ENCODE measurements at places on chromosomes 7 and 10.

DNA sequence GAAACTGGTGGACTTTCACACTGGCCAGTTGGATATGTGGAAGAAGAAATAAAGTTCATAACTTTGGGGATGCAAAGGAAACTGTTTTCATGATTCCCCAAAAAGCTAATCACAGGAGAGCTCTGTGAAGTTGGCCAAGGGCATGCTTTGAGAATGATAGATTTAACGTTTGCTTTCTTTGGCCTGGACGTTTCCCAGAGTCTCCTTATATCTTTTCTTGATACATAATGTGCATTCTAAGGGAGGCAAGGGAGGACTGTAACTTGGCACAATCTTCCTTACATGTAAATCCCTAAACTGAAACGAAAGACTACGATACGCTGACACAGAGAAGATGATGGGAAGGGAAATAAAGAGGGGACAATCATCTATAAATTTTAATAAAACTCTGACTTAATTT is 176.5 kb upstream of the INHBA start:
- no peak for DNase-seq

DNA sequence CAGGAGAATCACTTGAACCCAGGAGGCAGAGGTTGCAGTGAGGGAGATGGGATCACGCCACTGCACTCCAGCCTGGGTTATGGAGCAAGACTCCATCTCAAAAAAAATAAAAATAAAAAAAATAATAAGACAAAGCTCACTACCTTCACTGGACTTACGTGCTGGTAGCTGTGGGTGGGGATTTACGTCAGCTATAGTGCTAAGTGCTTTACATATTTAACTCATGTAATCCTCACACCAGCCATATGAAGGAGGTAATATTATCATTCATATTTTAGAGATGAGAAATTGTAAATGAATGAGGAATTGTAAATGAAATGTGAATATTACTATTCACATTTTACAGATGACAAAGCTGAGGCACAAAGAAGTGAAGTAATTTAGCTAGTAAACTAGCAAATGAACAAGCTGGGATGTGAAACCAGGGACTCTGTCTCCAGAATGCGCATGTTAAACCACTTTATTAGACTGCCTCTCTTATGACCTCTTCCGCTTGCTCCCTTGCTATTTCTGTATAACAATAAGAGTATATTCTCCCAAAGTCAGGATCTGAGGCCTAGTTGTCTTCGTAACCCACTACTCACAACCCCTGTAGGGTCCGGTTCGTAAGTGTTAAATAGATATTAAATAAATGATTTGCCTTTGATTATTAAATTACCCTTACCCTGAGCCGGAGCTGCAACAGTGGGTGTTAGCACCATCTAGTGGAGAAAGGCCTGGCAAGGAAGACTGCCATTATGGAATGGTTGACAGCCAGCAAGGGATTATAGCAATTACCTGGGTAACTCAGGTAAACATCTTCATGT is 70.2 kb downstream of the HTR7 start:
- peak; percentile 4 for DNase-seq

DNA sequence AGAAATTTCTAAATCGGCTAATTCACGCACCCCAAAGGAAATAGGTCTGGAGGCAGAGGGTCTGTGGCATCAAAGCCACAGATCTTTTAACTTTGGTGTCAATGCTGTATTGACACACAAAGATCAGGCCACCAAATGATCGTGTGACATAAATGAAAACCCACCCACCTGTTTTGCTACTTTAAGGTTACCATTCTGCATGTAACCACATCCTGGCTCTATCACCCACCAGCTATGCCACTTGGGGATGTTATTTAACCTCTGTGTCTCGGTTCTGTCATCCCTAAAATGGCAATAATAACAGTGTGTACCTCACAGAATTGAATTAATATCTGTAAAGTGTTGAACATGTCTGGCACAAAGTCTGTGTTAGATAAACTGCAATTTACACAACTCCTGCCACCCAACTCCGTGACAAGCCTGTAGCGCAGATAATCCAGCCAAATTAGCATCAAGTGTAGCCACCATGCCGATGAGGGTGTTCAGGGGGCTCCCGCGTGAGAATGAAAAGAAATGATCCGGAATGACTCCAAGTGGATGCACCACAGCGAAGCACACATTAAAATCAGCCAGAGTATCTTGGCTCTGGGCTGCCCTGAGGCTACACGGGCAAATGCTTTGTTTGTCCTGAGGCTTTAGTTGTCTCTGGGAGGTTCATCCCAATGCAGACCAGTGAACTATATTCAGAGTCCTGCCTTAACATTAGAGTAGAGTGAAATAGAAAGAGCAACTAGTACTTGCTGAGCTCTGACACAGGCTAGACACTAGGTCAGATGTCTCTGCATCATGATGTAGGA is 158.4 kb upstream of the NEBL start:
- DNase-seq: no peak

GRCh38 chr10:42609872-42610271 is 28.5 kb downstream of the ZNF33B start:
- DNase-seq: no peak

GRCh38 chr10:10846504-10846900 is 171.2 kb upstream of the CELF2 start:
- no peak for DNase-seq

DNA sequence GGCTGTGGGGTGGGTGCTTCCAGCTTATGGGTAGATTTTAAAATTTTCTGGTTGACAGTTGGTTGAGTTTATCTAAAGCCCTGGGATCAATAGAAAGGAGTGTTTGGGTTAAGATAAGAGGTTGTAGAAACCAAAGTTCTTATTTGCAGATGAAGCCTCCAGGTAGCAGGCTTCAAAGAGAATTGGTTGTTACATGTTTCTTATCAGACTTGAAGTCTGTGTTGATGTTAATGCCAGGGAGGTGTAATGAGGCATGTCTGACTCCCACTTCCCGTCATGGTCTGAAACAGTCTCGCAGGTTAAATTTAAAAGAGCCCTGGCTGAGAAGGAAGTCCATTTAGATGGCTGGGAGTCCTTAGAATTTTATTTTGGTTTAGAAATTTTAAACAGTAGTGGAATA is 165.2 kb upstream of the TMEM72 start:
- no peak for DNase-seq

- DNase-seq: no peak
These were observed 54.6 kb upstream of the FAM3C start for GRCh38 chr7:121450631-121451198.

- DNase-seq: no peak
These were observed 20.2 kb downstream of the OGDH start for GRCh38 chr7:44626620-44627019.

DNA sequence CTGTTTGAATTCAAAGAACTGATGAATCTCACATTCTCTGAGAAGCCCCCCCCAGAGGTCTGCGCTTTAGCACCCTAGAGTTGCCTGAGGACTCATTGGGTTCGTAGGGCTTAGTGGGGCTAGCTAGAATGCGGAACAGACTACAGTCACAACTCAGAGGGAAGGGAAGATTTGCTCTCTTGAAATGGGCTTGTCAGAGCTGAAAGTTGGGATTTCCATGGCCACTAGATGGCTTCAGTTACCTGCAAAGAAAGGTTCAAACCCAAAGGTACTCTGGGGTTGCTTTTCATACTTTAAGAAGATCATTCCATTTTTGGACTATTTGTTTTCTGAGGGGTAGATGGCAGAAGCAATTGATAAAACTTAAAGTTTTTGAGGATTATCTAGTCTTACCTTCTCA is 205.0 kb downstream of the BBS9 start:
- DNase-seq: no peak

- no peak for DNase-seq
These were observed 5.4 kb downstream of the PPIA start for GRCh38 chr7:44801890-44802289.

DNA sequence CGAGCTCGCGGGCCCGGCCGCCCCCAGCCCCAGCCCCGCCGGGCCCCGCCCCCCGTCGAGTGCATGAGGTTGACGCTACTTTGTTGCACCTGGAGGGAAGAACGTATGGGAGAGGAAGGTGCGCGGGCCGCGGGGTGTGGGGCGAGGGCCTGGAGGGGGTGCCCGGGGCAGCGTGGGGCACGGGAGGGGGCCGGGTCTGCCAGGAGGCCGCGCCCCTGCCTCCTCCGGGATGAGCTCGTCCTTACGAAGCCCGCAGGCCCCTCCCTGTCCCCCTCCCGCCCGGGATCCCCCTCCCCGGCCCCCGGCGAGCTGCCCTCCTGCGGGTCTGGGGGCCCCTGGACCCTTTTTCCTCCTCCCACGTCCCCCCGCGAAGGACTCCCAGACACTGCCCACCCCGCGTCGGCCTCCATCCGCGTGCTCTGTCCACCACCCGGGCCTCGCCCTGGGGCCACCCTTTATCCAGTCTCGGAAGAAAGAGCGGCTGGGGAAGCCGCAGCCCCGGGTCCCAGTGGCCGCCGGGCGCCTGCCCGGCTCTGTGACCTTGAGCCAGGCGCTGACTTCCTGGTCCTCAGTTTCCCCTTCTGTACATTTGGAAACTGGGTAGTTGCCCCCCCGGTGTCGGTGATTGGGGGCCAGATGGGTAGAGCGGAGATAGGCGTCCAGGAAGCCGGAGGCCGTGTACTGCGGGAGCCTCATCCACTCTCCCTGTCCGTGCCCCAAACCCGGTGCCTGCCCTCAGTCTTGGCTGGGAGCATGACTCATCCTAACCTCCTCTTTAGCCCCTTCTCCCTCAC is 521 bp downstream of the LIMK1 start:
- no peak for DNase-seq

DNA sequence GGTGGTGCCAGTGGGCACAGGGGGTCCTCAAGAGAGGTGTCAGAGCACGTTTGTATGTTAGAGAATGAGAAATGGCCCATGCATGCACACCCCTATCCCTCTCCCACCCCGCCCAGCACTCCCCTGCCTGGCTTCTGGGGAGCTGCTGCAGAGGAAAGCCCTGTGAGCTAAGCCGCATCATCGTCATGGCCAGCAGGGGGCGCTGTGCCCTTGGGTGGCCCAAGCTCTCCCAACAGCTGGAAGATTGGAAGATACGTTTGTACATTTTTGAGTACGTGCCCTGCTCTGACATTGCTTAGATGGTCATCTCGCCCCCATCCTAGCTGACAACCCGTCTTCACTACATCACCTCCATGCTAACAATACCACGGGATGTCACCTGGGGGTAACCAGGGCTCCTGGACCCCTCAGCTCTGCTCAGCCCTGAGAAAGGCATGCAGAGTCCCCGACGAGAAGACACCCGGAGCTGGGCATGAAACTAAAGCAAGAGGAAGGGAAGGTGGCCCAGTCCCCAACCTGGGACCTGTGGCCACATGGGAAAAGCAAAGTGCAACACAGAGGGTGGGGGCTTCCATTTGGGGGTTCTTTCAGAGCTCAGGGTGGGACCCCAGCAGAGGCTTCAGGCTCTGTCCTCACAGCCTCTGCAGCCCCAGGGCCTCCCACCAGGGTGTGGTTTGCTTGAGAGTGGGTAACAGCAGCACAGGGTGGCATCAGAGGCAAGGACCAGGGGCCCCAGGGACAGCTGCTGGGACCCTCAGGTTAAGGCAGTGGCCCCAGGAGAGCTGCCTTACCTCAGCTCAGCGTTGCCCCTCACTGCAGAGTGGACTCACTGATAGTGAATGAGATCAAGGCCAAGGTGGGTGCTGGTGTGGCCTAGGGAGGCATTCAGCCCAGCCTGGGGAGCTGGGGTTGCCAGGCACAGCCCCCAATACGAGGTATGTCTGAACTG is 136.6 kb downstream of the PTPN20 start:
- peak; percentile 81 for DNase-seq

GRCh38 chr10:88253128-88253527 is 330.0 kb downstream of the RNLS start:
- no peak for DNase-seq

GRCh38 chr10:43815181-43815885 is 166.7 kb upstream of the ZNF32 start:
- DNase-seq: no peak

DNA sequence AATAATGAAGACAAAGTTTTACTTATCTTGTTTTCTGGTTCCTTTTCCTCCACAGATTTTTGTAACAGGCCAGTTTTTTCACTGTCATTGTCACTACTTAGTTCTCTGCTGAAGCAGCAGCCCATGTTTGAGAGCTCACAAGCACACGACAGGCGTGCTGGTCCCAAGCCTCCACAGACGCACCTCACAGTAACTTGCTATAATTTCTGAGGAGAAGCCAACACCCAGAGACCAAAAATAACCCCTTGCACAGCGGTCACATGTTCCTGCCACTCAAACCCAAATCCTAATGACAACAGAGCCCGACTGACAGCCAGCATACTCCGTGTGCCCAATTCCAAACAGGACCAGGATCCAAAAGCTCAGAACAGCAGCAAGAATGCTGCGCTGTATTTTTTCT is 58.5 kb downstream of the LARP4B start:
- no peak for DNase-seq

DNA sequence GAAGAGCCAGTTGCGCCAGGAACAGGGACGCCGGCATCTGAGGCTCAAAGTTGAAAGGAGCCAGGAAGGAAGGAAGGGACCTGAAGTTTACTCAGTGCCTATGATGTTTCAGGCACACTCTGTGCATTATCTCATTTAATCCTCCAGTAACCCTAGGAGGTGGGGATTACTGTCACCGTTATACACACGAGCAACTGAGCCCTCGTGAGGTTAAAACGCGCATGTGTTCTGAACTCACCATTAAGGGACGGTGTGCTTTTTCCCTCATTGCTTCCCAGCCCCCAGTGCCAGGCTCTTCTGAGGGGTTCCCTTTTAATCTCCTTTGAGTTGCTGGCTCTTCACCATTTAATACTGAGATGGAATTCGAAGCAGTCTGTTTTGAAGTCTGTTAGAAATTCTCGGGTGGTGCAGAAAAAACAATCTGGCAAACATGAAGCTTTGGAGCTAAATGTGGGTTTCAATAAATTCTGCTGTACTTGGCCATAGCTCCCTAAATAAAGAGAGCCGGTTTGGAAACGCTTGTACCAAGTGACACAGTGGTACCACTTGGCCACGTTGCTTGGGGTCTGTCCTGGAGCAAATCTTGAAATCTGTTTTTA is 102.2 kb downstream of the TAX1BP1 start:
- no peak for DNase-seq

DNA sequence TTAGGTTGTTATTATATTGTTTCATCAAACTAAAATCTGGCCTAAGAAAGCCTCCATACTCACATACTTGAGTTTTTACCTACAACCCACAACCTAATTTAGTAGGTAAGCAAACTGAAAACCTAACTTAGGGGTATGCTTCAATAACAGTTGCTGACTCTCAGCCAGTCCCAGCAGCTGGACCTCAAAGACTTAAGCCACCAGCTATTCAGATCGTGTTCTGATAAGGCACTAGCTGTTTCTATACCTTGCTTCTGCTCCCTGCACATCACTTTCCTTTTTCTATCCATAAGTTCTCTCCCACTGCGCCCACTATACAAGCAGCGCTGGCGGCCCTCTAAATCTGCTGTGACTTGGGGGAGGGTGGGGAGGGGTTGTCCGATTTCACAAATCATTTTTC is 42.3 kb downstream of the SUGCT start:
- DNase-seq: no peak

GRCh38 chr10:57049096-57049495 is 688.0 kb upstream of the ZWINT start:
- DNase-seq: no peak
